ENCODE measurements at places on chromosomes 11 and 22.

DNA sequence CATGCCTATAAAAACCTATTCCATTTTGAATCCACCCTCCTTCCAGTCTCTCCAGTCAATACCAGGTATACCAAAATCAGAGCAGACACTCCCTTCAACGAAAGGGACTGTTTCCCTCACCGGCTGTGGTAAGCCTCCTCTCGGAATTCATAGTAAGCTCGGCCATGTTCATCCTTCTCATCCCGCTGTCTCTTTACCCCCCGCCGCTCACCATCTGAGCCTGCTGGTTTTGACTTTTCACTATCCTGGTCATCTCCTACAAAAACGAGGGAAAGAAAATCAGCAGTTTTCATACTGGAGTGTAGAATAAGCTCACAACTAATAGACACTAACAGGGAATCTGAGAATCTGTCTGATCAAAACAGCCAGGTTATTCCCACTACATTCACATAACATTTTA lies 3.1 kb downstream of the HNRNPUL2 start:
- no peak for DNase-seq

- no peak for DNase-seq
These were observed 322.7 kb upstream of the PITPNB start for GRCh38 chr22:28241656-28242290.

DNA sequence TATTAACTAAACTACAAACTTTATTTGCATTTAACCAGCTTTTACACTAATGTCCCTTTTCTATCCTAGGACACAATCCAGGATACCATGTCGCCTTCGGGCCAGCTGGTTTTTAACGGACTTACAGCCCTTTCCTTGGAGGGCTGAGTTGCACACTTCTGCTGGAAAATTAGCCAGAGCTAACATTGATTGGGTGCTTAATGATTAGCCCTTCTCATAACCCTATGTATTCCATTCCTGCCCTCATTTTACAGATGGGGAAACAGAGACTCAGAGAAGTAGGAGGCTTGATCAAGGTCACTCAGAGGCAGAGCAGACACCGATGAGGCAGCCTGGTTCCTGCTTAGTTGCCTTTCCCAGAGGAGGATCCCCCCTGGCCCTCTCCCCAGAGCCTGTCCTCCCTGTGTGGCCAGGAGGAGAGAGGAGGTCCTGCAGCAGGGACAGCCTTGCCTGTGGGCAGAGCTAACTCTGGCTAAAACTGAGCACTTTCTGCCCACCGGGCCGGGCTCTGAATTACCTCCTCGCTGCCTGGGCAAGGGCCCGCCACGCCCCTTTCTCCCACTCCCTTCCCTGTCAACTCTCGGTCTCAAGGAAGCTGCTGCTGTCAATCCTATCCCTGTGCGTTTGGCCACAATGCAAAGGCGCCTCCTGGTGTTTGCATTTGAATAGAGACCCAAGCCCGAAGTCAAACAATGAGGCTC lies 59.6 kb upstream of the PAX6 start:
- DNase-seq = peak; percentile 81

DNA sequence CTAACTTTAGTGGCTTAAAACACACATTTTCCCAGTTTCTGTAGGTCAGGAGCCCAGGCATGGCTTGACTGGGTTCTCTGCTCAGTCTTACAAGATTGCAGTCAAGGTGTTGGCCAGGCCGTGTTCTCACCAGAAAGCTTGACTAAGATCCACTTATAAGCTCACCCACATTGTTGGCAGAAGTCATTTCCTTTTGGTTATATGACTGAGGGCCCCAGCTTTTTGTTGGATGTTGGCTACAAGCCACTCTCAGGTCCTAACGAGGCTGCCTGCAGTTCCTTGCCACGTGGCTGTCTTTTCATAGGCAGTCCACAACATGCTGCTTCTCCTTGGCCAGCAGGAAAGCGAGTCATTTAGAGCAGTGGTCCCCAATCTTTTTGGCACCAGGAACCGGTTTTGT lies 79.3 kb upstream of the CRTAM start:
- DNase-seq = no peak
